ENCODE measurements at places on chromosomes 3 and 15. TPM values are rescaled to one million over a fixed set of nuclear protein-coding genes. Genes with fewer than 3 reads are reported as not detected.

- DNase-seq: no peak
These were observed 24.0 kb upstream of the SPTBN5 start for GRCh38 chr15:41917767-41918430.

DNA sequence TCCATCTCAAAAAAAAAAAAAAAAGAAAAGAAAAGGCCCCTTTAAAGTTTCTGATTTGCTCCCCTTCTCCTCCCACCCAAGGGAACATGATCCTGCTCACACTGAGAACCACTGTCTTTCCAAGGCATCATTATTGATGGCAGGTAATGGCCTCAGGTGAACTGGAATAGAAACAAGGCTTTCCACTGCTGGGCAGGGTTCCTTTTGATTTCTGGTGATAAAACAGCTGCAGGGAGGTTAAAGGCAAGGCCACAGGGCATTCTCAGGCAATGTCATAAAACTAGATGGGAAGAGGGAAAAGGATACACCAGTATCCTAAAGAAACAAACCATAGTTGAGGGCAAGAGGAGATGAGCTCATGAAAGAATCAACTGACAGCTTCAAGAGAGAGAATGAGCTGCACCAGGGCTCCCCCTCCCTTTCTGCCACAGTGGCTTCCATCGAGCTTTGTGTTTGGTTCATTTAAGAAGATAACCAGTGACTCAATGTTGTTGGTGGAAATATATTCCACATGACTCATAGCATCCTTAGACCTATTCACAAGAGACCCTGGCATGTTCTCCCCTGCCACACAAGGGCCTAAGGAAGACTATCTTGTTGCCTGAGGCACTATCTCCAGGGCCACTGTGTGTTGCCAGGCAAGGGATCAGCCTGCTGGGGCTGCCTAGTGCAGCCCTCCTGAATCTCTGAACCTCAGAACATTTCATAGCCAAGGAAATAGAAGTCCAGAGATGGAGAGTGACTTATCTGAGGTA lies 86.4 kb downstream of the WDR76 start:
- DNase-seq: peak; percentile 90

The LRRC15 gene
- polyA plus RNA-seq: 5.7 TPM

The MYL3 gene
- not detected for polyA plus RNA-seq

The SPSB4 gene
- polyA plus RNA-seq: not detected

GRCh38 chr3:157376603-157377300 lies 59.9 kb upstream of the PTX3 start:
- DNase-seq: no peak

The CCDC9B gene
- polyA plus RNA-seq: 5.5 TPM

The SERPINI2 gene
- polyA plus RNA-seq: not detected

GRCh38 chr15:60797444-60798040 lies 318.6 kb upstream of the ICE2 start:
- no peak for DNase-seq

DNA sequence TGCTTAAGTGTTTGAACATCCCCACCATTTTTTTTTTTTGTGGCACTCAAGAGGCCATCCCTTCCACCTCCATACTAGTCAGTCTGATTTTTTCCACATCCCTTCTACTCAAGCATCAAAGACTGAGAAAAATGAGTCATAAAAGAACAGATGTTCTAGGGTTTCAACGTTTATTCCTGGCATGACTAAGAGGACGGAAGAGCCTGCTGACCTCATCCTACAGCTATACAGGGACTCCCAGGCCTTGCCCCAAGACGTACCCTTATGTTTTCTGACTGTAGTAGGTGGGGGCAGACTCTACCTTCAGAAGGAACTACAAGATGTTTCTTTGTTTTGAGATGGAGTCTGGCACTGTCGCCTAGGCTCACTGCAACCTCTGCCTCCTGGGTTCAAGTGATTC lies 3.3 kb upstream of the ITPKA start:
- peak; percentile 92 for DNase-seq

DNA sequence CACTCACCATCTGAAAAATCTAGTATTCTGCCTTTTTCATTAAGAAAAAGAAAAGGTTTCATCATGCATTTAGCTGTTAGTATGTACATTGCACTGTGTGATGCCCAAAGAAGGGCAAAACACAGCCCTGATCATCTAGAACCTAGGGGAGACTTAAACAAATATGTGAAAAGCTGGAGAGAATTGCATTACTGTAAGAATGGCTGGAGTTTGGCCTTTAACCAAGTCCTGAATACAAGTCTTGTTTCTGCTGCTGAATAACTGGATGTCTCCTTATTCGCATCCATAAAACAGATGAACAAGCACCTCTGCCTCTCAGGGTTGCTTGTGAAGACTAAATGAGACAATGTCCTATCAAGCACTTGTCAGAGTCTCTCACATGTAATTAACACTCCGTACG lies 233.4 kb upstream of the LRTM1 start:
- no peak for DNase-seq

The CHRNA5 gene
- polyA plus RNA-seq: 5.2 TPM

The TLR9 gene
- polyA plus RNA-seq: 0.05 TPM

The CEP63 gene
- polyA plus RNA-seq: 16.3 TPM
